Stimulated activated CD8-positive, alpha-beta memory T cell treated with anti-CD3 and anti-CD28 coated beads, Interleukin-15, amount 100 ng/mL, for 4 hours (primary cell): ENCODE measurements at places on chromosomes 13 and 19.

DNA sequence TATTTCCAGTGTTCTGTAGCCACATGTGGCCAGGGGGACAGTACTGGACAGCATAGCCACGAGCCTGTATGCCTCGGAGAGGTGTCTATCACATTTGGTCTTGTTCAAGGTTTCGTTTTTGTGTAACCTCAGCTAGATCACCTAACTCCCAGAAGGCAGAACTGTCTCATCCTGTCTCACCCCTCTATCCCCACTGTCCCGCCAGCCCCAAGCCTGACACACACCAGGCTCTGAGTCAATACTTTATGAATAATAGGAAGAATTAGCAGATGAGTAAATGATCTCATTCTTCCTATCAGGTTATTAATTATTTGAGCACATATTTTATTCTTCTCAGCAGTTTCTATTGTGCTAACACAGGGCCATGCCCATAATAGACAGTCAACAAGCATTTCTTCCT lies 132.2 kb downstream of the NUFIP1 start:
- no peak for DNase-seq

- peak; percentile 32 for DNase-seq
Measured at GRCh38 chr19:38736036-38736412, 8.2 kb downstream of the CAPN12 start.

- DNase-seq, result no peak
Measured at GRCh38 chr19:39483141-39483540, 2.5 kb downstream of the TIMM50 start.

GRCh38 chr13:37067874-37068273 lies 8.4 kb upstream of the SUPT20H start:
- no peak for DNase-seq

- DNase-seq, result no peak
Measured at GRCh38 chr13:99559560-99559959, 58.3 kb downstream of the TM9SF2 start.

DNA sequence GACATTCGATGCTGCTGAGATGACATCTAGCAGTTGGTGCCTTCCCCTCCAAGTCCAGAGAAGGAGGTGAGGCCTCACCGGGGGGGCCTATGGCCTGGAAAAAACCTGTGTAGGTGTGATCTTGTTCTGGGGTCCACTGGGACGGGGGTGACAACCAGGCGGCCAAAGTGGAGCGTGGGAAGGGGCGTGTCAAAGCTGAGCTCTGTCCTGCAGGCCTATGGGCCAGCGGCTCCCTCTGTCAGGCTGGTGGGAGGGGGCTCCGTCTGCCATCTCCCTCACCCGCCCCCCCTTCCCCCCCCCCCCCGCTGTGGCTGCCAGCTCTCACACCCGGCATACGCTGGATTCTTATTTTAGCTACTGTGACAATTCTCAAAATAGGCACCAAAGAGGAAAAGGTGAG lies 56.7 kb upstream of the UQCRFS1 start:
- no peak for DNase-seq

DNA sequence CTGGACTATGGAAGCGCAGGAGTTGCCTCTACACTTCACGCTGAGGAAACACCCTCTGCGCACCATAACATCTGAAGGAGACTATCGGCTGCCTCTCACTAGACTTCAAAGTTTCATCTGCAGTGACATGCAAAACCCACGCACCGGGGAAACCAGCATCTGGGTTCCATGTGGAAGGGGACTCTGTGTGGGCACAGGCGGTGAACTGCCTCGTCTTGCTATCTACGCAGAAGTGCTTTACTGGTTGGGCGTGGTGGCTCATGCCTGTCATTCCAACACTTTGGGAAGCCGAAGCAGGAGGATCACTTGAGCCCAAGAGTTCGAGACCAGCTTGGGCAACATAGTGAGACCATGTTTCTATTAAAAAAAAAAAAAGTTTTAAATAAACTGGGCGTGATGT lies 116.4 kb downstream of the STK24 start:
- no peak for DNase-seq

DNA sequence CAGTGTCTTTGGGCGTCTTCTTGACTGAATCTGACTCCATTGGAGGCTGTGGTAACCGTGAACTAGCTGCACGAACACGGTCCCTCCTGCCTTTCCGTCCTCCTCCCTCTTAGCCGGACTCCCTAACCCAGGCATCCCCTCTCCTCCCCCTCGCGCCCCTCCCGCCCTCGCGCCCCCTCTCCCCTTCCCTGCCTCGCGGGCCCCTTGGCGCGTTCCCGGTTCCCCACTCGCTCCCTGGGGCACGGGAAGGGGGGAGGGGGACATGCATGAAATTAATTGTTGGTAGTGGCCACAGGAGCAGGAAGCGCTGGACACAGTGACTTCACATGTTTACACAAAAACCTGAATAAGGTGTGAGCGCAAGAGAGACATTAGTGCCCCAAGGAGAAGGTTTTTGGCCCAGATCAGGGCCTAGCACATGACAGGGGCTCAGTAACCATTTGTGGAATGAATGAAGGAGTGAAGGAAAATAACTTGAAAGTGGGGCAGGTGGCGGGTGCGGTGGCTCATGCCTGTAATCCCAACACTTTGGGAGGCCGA lies 279 bp downstream of the DMRTC2 start:
- DNase-seq, result no peak

GRCh38 chr19:11175920-11176319 lies 20.3 kb upstream of the SPC24 start:
- no peak for DNase-seq

- no peak for DNase-seq
Measured at GRCh38 chr13:50127726-50128291, 112.6 kb downstream of the KCNRG start.

DNA sequence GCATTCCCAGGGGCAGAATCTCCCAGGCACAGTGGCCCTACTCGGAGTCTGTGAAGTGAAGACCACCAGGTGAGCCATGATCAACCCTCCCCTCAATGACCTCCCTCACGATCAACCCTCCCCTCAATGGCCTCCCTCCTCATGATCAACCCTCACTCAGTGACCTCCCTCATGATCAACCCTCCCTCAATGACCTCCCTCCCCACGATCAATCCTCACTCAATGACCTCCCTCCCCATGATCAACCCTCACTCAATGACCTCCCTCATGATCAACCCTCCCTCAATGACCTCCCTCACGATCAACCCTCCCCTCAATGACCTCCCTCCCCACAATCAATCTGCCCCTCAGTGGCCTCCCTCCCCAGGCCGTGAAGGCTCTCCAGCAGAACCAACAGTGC lies 32.1 kb downstream of the SBNO2 start:
- no peak for DNase-seq

DNA sequence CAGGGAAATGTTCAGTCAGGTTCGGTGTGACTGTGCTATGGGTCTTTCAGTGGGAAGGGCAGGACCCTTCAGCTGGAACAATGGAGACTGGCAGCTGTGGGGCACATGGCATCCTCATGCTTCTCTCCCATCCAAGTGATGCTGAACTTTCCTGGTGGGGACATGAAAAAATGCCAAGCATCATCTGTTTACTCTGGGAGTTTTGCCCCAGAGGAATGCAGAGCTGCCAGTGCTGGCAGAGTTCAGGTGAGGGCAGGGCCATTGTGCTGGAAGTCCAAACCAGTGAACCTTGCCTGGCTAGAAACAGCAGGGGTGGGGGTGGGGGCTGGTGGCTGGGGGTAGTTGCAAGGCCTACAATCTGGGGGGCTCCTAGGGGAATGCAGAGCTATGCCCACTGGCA lies 1320.6 kb downstream of the PCDH9 start:
- DNase-seq, result no peak

GRCh38 chr13:100089465-100090032 lies 656 bp downstream of the PCCA start:
- no peak for DNase-seq

- no peak for DNase-seq
Measured at GRCh38 chr13:113777311-113778260, 18.6 kb downstream of the TMEM255B start.

DNA sequence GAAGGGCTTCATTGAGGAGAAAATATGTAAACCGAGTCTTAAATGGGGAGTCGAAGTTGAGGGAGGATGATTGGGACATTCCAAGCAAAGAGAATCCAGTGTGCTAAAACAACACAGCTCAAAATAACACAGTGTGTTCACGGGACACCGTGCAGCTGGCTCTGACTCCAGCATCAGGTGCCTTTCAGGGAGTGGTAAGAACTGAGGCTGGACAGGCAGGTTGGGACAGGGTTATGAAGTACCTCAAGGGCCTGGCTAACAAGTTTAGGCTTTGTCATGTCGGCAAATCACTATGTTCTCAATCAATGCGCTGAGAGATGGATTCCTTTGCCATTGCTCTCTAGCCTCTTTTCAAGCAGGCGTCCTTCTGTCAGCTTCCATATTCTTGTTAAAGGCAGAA lies 27.5 kb upstream of the WDFY2 start:
- no peak for DNase-seq

DNA sequence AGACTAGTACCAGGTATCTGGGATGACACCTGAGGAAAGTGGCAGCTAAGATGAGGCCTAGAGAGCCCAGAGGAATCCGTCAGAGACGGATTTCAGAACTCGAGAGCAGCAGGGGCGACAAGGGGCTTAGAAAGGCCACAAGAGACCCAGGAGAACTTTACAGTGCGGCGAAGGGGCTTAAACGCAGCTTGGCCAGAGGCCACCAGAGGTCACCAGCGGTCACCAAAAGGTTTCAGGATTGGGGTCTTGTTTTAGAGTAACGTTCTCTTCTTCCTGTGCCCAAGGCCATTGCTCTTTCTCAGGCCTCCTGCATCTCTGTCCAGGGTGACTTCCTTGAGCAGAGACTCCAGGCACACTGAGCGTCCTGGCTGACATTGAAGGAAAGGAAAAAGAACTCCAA lies 2.2 kb downstream of the ZSCAN22 start:
- DNase-seq, result no peak

- no peak for DNase-seq
Measured at GRCh38 chr13:102928941-102929675, 83.3 kb downstream of the ERCC5 start.

DNA sequence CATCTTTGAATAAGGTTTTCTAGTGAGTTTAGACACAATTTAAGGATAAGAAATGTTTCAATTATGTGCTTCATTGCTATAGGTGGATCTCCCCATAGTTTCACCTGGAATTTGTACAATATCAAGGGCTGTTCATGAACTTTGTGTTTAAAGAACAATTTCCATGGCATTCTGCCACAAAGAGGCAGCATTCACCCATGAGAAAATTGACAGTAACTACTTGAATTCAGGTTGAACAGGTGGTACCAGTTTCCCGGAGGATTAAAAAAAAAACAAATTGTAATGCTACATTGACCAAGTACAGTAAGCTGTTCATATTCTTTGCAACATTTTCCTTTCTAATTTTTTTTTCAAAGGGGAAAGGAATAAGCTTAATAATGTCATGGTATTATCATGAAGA lies 9.1 kb downstream of the SLITRK5 start:
- DNase-seq, result no peak

DNA sequence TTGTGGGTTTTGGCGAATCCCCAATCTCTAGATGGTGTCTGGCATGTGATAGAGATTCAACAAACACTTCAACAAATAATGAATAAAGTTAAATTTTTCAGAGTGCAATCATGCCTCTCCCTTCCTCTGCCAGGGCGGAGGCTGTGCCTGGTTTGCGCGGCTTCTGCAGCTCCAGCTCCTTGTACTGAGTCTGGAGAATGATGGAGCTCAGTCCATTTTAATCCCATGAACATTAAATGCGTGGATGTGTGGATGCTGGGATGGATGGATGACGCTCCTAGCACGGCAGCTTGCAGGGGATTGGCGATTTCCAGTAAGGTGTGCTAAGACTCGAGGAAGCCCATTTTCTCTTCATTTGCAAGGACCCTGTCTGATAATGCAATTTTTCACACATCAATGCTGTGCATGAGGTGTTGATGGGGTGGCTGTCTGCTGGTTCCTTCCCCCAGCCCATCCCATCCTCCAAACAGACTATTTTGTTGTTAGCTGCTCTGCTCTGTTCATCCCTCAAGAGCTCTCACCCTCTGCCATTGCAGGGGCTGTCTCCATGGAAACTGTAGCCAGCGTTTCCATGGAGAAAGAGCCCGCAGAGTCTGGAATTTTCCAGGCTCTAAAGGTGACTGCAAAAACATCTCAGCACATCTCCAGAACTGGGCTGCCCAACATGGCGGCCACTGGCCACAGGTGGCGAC lies 92.6 kb upstream of the PEG3 start:
- DNase-seq, result no peak

GRCh38 chr13:50156561-50157127 lies 141.4 kb downstream of the KCNRG start:
- DNase-seq, result no peak

DNA sequence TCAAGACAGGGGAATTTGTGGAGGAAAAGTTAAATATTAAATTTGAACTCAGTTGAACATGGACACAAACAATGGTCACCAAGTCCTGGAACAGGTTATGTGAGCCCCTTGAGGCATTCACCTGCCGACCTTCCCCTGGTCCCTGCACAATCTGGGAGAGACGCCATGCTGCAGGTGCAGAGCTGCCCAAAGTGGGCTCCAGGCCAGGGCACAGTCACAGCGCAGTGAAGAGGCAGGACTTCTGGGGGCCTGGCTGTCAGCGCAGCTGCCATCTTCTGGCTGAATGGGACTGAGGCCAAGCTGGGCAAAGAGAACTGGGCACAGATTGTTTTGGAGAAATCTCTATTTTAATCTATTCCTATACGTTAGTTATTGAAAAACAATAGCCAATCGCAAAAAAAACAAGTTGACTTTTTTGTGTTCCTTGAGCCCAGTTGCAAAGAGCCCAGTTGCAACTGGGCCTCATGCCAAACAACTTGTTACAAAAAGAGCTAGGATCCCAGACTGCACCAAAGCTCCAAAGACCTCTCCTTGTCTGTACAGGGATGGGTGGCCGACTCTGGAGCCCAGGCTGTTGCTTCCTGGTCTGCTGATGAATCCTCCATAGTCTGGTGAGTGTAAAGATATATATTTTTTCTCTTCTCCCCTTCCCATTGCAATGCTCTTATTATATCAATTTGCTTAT lies 1.2 kb upstream of the ZNF626 start:
- DNase-seq, result no peak

GRCh38 chr13:20994441-20994821 lies 67.0 kb downstream of the LATS2 start:
- DNase-seq, result no peak

- no peak for DNase-seq
Measured at GRCh38 chr13:22161871-22162270, 491.0 kb downstream of the FGF9 start.

- DNase-seq, result no peak
Measured at GRCh38 chr19:5050067-5050656, 81.2 kb downstream of the KDM4B start.

- no peak for DNase-seq
Measured at GRCh38 chr19:42174958-42175734, 42.3 kb downstream of the DEDD2 start.
